ENCODE measurements at places on chromosomes 11 and 22.
A peak's percentile ranks its signal among the peaks of the same experiment; 100 is the strongest.

DNA sequence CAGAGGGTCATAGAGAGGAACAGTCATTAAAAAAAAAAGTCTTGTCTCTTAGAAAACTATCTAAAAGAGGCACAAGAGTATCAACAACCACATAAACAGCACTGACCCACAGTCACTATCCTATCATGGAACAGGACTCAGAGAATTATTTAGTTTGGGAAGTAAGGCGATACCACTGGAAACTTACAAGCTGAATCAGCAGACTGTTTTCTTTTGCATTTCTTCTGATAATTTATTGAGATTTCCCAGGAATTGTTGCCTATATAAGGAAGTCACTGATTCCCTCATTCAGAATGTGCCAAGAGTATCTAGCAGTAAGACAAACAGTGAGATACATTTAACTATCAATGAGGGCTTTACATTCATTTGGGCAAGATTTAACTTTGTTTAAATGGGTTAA, 304.1 kb downstream of the GUCY1A2 start:
- no peak for DNase-seq

GRCh38 chr22:19898145-19898544, 43.4 kb upstream of the COMT start:
- no peak for DNase-seq

DNA sequence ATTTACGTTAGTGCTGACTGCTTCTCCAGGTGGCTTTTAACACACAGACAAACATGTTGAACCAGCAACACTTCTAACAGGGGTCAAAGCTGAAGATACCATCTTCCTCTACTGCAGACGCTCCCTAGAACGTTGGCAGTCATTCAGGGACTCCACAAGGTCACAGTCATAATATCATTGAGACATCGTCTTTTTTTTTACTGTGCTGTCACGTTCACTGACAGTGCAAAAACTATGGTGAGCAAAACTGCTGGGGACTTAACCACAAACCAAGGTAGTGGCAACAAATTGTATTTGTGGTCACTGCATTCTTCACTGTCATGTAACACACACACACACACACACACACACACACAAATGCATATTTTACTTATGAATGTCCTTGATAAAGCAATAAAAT, 244.9 kb downstream of the CASP12 start:
- no peak for DNase-seq

DNA sequence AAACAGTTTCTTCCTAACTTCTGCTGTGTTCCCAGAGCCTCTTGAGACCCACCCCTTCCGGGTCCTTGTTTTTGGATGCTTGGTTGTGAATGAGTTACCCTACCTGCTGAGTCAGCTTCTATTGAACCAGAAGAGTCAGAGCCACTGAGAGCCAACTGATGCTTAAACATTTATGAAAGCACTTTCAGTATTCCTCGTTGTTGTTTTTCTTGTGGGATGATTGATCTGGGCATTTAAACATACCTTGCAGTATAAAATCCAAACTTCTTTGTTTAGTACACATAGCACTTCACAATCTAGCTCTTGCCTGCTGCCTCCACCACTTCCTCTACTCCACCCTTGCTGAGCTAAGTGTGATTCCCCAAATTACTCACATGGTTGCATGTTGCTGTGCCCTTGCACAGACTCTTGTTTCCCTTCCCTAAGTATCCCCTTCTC, 5.5 kb downstream of the PRSS23 start:
- DNase-seq = peak; percentile 19

GRCh38 chr11:103624708-103625623, 411.5 kb upstream of the DDI1 start:
- DNase-seq = peak; percentile 79

DNA sequence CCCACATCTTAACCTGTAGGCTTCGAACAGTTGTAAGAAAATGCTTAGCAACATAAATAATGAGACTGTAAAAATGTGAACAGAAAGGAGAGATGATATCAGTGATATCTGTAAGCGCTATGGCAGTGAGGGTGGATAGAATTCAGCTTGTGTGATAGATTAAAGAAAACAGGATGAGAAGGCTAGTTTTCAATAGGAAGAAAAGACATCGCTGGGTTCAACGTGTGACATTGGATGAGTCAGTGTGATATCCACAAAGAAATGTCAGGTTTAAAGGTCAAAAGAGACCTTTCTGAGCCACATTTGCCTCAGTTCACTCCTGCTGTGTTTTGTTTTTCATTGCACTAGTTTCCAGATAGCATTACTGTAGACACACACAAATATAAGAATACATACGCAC, 13.7 kb upstream of the RFPL3 start:
- no peak for DNase-seq

- DNase-seq = no peak
Observed at GRCh38 chr11:120681434-120682331, 170.1 kb downstream of the GRIK4 start.

GRCh38 chr11:64240435-64241240, at the start of gene FKBP2:
FKBP2 (plus strand) TSS chr11:64241095; CDS start chr11:64242388, 1,293 bp downstream.
- DNase-seq = peak; percentile 99

DNA sequence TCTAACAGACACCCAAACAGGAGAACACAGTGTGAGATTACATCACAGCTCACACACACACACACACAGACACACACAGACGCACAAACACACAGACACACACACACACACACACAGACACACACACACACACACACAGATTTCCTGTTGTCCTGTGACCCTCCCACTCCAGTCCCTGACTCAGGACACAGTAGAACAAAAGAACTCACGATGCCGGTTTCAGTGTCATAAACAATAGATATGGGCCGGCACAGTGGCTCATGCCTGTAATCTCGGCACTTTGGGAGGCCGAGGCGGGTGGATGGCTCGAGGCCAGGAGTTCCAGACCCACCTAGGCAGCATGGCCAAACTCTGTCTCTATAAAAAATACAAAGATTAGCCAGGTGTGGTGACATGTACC, 13.8 kb upstream of the KAT5 start:
- DNase-seq = no peak

DNA sequence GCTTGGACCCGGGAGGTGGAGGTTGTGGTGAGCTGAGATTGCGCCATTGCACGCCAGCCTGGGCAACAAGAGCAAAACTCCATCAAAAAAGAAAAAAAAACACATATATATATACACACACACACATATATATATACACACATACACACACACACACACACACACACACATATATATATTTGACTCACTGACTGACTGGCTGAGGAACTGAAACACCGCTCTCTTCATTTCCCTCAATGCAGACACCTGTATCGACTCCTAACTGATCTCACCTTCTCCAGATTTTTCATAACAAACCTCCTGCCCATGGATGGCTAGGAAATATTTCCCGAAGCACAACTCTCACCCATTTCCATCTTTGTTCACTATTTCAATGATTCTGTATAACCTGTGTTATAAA, 140.7 kb upstream of the ANO3 start:
- no peak for DNase-seq

DNA sequence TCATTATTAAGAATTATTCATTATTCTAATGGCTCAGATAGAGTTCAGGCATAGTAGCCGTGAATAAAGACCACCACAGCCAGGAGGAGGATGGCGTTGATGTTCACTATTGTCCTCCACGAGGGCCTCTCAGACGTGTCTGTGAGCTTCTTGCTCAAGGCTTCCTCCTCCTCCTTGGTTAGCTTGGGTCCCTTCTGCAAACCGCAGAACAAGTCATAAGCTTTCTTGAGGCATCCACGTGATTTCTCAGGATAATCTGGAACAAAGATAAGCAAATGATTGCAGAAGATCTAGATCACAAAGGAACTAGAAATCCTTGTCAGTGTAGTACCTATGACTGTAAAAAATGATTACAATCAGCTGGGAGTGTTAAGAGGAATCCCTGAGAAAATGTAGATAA, 13.6 kb upstream of the RFPL2 start:
- DNase-seq = no peak

DNA sequence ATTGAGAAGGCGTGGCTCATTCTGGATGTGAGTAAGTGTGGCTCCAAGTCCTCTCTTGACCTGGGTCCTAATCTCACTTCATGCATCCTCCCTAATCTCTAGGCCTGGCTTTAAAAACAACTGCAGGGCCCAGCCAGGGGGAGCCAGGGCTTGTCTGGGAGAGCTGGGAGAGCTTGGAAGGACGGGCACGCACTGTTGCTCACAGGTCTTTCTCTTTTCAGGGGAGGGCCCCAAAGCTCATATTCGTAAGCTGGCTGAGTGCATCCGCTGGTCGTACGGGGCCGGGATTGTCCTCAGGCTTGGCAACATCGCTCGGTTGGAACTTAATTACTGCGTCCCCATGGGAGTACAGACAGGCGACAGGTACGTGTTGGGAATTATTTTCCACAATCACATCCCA, 34.1 kb upstream of the PARVB start:
- DNase-seq = no peak

DNA sequence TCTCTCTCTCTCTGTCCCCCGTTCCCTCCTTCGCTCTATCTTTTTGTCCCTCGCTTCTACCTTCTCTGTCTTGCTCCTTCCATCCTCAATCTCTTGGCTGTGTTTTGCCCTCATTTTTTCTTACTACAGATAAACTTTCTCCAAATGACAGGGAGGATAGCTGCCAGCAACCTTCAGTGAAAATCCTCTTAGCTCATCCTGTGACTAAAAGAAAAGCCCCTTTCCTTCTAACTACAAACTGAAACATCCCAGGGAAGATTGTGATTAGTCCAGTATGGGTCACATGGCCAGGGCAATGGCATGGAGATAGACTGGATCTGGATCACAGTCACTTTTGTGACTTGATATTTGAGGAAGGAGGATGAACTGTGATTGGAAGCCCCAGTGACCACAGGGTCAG, 10.4 kb downstream of the SPON1 start:
- DNase-seq = no peak

- DNase-seq = no peak
Observed at GRCh38 chr11:7671347-7672215, 1.7 kb downstream of the CYB5R2 start.

DNA sequence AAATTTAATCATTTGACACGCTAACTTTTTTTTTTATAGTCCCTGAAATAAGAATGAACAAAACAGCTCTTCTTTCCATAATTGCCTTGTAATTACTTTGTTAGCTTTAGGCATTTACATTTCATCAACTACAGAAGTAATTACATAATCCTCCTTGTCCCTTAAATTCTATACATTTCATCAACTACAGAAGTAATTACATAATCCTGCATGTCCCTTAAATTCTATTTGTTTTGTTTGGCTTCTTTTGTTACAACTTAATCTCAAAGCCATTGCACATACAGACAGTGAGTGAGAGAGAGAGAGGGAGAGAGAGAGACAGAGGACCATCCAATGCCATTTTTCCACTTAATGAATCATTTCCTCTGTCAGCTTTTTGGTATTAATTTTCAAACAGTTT, 873.2 kb downstream of the METTL15 start:
- no peak for DNase-seq

GRCh38 chr11:13784441-13784840, 116.0 kb downstream of the FAR1 start:
- DNase-seq = no peak

- DNase-seq = no peak
Observed at GRCh38 chr11:57124505-57124904, 57.2 kb upstream of the LRRC55 start.
